ENCODE measurements at places on chromosomes 16 and 17.

DNA sequence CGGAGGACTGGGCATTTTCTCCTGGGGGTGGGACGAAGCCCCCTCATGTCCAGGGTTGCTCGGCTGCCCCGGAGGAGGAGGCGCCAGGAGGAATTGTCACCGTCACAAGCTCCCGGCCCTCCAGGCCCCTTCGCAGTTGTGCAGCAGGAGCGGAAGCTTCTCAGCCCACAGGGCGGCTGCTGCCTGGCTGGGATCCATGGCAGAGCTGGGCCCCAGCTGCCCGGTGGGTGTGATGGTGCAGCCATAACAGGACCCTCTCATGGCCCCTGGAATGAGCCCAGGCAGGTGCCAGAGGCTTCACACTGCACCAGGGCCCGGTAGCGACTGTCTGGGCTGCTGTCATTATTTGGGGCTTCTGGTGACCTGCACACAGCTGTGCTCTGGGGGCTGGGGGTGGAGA lies 54.9 kb upstream of the GNG13 start:
- no peak for DNase-seq

DNA sequence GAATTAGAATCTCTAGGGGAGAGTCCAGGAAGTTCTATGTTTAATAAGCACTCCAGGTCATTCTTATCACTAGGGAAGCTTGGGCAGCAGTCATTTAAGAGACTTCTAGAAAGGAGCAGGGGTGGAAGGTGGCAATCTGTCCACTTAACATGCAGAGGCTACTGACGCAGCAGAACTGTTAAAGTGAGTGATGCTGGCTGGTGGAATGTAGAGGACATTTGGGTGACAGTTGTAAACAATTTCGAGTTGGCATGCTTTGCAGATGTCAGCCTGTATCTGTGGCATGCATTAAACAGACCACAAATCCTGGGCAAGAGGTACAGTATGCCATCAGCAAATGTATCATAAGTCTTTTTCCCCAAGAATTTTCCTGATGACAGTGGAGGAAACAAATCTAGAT lies 40.5 kb upstream of the HS3ST3A1 start:
- no peak for DNase-seq

DNA sequence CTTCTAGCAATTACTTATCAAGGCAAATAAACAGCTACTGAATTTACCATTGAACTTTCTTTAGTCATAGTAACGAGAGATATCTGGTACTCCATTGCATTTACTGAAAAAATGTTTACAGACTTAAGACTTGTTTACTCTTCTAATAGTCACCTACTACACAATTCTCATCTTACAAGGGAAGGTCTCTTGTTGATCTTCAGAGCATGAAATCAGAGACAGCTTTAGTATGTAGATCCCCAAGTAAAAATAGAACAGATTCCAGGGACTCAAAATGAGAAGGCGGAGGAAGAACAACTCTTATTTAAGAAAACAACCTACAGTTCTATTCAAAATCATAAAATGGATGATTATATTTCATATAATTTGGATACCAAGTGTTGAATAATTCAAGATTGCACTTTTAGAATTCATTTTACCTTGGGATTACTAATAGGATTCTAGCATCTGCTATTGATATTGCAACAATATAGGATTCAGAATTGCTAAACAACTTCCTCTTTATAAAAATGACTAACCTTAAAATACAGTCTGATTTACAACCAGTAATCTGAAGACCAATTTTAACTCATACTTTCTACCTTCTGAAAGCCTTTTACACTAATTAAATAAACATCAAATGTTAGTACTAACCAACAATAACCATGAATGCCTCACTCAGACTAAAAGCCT lies 20.8 kb downstream of the UBE2G1 start:
- DNase-seq = no peak

- DNase-seq = no peak
These were observed 72.7 kb downstream of the STH start for GRCh38 chr17:46071796-46072195.

Measured in T follicular helper cell (primary cell).